NCI-H2171 (cell line): ENCODE measurements at places on chromosomes 4 and X.

GRCh38 chrX:47264483-47265173 lies 31.8 kb downstream of the USP11 start:
- DNase-seq: no peak

GRCh38 chr4:77015390-77015789 lies 60.4 kb downstream of the CCNI start:
- DNase-seq: no peak

DNA sequence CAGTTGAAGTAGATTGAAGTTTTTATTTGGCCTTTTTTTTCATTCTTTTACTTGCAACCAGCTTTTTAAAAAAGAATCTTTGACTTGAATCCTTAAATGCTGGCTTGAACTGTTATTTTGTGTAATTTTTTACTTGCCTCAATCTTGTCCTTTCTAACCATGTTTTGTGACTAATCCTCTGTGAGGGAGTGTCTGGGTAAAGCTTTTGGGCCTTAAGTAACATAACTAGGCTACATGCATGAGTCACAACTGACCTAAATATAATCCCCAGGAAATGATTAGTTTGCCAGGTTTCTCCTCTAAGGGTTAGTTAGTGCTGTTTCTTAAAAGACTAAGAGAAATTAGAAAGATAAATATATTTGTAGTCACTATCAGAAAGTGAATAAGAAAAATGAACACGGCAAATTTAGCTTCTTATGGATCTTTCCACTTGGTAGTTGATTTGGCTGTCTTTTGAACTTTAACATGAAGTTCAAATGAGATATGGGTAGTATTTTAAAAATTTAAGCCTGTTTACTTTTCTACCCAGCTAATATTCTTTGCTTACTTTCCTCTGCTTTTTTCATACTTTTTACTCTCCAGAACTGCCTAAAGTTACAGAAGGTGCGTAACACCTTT lies 13.0 kb downstream of the EXOC1 start:
- no peak for DNase-seq

GRCh38 chr4:151484396-151485102 lies 75.6 kb downstream of the FHIP1A start:
- DNase-seq: no peak
